ENCODE measurements at places on chromosomes 12 and 14. TPM values are rescaled to one million over a fixed set of nuclear protein-coding genes. Genes with fewer than 3 reads are reported as not detected.

DNA sequence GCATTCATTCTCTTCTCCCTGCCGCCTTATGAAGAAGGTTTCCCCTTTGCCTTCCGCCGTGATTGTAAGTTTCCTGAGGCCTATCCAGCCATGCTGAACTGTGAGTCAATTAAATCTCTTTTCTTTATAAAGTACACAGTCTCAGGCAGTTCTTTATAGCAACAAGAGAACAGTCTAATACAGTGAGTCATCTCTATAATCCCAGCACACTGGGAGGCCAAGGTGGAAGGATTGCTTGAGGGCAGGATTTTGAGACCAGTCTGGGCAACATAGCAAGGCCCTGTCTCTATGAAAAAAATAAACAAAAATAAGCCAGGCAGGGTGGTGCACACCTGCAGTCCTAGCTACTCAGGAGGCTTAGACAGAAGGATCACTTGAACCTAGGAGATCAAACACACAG lies 259.9 kb downstream of the CEP128 start:
- no peaks in the 10 kb centered on the region for H3K4me1 ChIP-seq
- no peak for DNase-seq
- H3K4me3 ChIP-seq, result no peak overlapping the region
- H3K27me3 ChIP-seq, result no peaks in the 10 kb centered on the region

Gene OR6C2
- total RNA-seq, result not detected

- no peak for DNase-seq
- peak overlapping the region; percentile 24 for H3K4me3 ChIP-seq
- peaks cover 10% of the 10 kb centered on the region for H3K4me1 ChIP-seq
- no peak overlapping the region for H3K27ac ChIP-seq
- no peaks in the 10 kb centered on the region for H3K36me3 ChIP-seq
Observed at GRCh38 chr14:76268047-76268431, 107.9 kb upstream of the ESRRB start.

DNA sequence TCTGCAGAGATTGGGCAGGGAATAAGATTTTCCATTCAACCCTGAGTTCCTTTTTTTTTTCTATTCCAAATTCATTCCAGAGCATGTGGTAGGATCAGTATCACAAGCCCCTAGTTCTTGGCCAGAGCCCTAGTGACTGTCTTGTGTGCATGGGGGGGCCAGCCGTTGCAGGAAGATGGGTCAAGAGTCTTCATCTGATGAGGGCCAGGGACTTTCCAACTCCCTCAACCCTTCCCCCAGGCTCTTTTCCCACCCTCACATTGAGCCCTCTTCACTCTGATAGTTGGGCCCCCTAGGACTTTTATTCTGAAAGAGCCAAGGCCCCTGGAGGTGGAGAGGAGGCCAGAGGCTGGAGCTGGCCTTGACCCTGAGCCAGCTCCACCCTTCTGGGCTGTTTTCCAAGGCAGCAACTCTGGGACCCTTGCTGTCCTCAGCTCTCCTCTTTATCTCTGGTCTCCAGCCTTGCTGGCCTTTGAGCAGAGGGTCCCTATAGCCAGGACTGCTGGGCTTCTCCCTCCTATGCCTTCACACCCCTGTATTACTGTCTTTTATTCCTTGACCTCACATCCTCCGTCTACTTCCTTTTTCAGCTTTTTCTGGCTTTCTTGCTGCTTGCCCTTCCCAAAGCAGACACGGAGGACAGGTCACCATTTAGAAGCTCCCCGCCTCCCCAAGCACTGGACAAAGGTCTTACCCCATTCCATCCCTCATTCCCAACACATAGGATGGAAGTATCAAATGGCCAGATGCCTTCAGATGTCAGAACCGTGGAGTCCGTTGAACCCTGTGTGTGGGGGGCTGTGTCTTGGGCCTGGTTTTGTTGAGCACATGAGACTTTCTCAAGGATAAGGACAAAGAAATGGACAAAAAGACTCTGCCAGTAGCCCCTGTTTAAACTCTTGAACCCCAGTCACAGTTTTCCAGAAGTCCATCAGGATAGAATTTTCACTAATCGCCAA lies 5.6 kb downstream of the RBP5 start:
- H3K27me3 ChIP-seq, result no peaks in the 10 kb centered on the region
- H3K27ac ChIP-seq, result no peak overlapping the region
- H3K4me3 ChIP-seq, result no peak overlapping the region
- no peaks in the 10 kb centered on the region for H3K36me3 ChIP-seq
- H3K4me1 ChIP-seq, result no peaks in the 10 kb centered on the region
- no peak for DNase-seq

- peaks cover 33% of the 10 kb centered on the region for H3K4me1 ChIP-seq
- H3K36me3 ChIP-seq, result peaks cover 2% of the 10 kb centered on the region
- peak overlapping the region; percentile 98 for H3K27ac ChIP-seq
- DNase-seq, result peak; percentile 77
Observed at GRCh38 chr12:96194971-96195844, 1.0 kb downstream of the ELK3 start.

Gene SLC4A8
- total RNA-seq, result 1.3 TPM

DNA sequence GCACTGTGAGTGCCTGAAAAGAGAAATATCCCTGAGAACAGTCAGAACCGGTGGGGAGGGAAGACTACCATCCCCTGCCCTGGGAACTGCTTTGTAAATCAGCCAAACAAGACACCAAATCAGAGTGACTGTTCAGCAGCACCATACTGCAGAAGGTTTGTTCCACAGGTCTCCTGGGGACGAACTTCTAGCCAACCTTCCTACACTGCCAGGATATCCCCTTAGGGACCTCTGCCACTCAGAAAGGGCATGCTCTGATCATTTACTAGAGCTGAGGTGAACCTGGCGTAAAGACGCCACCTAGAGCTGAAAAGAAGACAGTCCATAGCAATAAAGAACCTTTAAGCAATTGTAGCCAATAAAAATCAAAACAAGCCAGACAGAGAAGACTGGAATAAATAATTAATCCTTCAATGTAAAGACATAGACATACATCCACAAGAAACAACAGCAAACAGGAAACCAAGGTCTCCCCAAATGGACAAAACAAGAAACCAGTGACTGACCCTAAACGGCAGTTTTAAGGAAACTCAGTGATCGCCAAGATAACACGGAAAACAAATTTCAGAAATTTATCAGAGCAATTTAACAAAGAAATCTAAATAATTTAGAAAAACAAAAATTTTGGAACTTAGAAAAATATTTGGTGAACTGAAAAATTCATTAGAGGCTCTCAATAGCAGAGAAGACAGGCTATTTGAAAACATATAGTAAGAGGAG lies 228.1 kb upstream of the AMIGO2 start:
- DNase-seq, result no peak
- peak overlapping the region; percentile 33 for H3K27ac ChIP-seq
- no peaks in the 10 kb centered on the region for H3K36me3 ChIP-seq
- no peaks in the 10 kb centered on the region for H3K27me3 ChIP-seq
- H3K4me1 ChIP-seq, result peaks cover 12% of the 10 kb centered on the region

Gene PTPRB
- not detected for total RNA-seq

DNA sequence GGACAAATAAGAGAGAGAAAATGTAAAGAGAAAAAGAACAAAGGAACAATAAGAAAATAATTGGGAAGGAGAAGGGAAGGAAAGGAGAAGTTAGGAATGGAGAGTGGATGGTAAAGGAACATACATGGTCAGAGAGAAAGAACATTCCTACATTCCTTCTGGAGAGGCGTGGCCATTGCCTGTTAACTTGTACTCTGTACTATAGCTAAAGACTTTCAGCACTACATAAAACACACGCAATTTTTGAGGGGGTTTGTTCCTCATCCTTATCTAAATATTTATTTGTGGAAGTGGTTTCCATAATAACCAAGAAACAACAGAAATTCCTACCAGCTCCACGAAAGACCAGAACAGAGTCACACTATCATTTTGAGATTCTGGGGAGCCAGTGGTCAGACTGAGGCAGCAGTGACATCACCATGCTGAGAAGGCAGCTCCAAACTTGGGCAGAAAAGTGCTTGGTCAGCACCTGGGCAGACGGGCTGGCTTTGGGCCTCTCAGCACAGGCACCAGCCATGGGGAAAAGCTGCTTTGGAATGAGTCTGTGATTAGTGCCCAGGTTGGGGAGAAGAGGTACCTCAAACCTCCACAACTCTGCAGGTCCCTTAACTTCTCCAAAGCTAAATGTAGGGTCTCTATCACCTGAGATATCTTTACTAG lies 125.9 kb upstream of the NTF3 start:
- H3K27ac ChIP-seq, result no peak overlapping the region
- no peaks in the 10 kb centered on the region for H3K4me1 ChIP-seq
- DNase-seq, result no peak
- H3K4me3 ChIP-seq, result no peak overlapping the region
- no peaks in the 10 kb centered on the region for H3K36me3 ChIP-seq

Gene SSPN
- not detected for total RNA-seq

Gene INHBE
- total RNA-seq, result not detected

- no peak for DNase-seq
Observed at GRCh38 chr14:65098586-65098985, 3.7 kb downstream of the MAX start.

GRCh38 chr14:68741839-68742470 lies 50.9 kb downstream of the ZFP36L1 start:
- H3K27ac ChIP-seq, result no peak overlapping the region
- no peak for DNase-seq
- H3K4me3 ChIP-seq, result no peak overlapping the region
- no peaks in the 10 kb centered on the region for H3K36me3 ChIP-seq
- H3K27me3 ChIP-seq, result no peaks in the 10 kb centered on the region

GRCh38 chr12:49059299-49060171 lies 1.1 kb downstream of the KMT2D start:
- peak overlapping the region; percentile 49 for H3K27ac ChIP-seq
- H3K4me1 ChIP-seq, result peaks cover 63% of the 10 kb centered on the region
- no peaks in the 10 kb centered on the region for H3K27me3 ChIP-seq
- H3K4me3 ChIP-seq, result peak overlapping the region; percentile 96
- DNase-seq, result peak; percentile 9

Gene ANO2
- total RNA-seq, result not detected

DNA sequence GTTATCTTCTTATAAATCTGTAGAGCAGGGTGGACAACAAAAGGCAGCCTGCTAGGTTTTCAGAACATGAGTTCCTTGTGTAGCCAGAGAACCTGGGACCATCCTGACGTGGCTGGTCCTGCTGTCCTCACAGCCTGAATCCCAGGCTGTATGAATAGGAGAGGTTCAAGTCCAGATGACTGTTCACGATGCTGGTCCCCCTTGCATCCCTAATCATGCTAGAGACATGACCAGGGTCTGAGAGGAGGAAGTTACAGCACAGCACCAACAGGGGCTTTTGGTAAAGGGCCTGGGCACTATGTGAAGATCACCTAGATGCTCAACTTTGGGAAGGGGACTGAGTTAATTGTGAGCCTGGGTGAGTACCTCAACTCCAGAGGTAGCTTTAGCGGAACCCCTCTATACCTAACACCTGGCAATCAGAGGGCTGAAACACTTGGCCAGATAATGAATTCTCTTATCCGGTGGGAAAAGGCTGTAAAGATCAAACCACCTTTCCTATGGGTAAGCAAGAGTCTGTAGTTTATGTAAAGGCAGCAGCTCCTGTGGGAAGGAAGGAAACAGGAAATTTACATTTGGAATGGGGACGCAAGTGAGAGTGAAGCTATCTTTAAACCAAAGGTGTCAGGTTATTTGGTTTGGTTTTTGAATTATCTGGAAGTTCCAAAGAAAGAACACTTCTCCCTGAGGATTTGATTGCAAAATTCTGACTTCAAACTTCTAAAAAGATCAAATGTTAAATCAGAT lies 112.8 kb downstream of the DAD1 start:
- no peak for DNase-seq
- H3K4me3 ChIP-seq, result peak overlapping the region; percentile 16
- H3K36me3 ChIP-seq, result no peaks in the 10 kb centered on the region
- H3K4me1 ChIP-seq, result no peaks in the 10 kb centered on the region

Gene SLC22A17
- total RNA-seq, result 21.1 TPM

Gene ACVRL1
- total RNA-seq, result not detected

- H3K27ac ChIP-seq, result no peak overlapping the region
- H3K4me3 ChIP-seq, result peak overlapping the region; percentile 70
- peaks cover 3% of the 10 kb centered on the region for H3K36me3 ChIP-seq
- DNase-seq, result no peak
- peaks cover 51% of the 10 kb centered on the region for H3K4me1 ChIP-seq
Observed at GRCh38 chr12:56224954-56225353, 812 bp downstream of the NABP2 start.

DNA sequence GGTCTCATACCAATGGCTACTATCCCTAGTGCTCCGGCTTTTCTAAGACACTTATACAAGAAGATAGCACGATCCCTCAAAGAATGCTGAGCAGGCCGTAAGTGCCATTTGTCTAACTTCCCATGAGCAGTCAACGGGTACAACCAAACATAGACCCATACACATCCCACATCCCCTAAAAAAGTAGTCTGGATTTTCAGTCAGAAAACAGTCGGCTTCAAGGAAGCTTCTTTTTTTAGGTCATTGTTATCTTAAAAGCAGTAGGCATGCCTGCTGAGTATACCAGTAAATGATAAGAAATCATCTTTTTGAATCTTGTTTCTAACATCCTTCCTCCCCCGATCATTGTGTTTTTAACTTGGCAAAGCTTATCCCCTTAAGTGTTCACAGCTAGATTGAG lies 19.8 kb downstream of the OSBPL8 start:
- H3K27ac ChIP-seq, result no peak overlapping the region
- no peak for DNase-seq
- no peaks in the 10 kb centered on the region for H3K27me3 ChIP-seq
- no peak overlapping the region for H3K4me3 ChIP-seq

Gene CPNE6
- total RNA-seq, result not detected

Gene TMEM121
- total RNA-seq, result 1.6 TPM

- no peak for DNase-seq
- no peak overlapping the region for H3K27ac ChIP-seq
- H3K36me3 ChIP-seq, result no peaks in the 10 kb centered on the region
- no peaks in the 10 kb centered on the region for H3K27me3 ChIP-seq
- H3K4me3 ChIP-seq, result no peak overlapping the region
Observed at GRCh38 chr12:104985206-104985605, 910 bp upstream of the NOPCHAP1 start.

DNA sequence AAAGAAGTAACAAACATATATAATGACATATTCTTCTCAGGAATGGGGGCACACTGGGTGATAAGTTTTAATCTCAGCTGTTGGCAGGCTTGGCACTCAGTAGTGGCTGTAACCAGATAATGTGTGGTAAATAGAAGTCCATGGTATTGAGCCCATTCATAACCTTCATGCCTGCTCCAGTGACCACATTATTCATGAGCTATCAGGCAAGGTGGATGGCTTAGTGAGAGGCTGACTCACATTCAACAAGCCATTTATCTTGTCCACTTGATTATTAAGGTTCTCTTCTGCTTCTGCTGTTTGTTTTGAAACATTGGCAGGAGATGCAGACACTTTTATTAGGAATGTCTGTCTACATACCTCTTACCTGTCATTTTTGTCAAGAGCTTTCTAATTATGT lies 950.4 kb upstream of the LRFN5 start:
- no peaks in the 10 kb centered on the region for H3K36me3 ChIP-seq
- H3K4me1 ChIP-seq, result no peaks in the 10 kb centered on the region
- H3K4me3 ChIP-seq, result no peak overlapping the region
- H3K27me3 ChIP-seq, result no peaks in the 10 kb centered on the region
- no peak overlapping the region for H3K27ac ChIP-seq

Gene HOXC12
- total RNA-seq, result not detected

DNA sequence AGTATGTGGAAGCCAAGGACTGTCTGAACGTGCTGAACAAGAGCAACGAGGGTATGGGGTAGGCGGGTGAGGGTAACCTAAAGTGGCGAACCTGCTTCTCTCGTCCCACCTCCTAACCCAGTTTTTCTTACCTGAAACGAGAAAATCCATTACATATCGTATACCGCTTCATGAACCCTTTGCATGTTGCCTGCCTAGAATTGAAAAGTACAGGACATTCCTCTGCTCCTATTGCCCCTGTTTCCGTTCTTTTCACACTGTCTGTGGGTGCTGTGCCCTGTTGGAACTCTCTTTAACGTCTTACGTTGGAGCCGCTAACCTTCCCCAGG lies 513 bp downstream of the PFDN5 start:
- peak overlapping the region; percentile 71 for H3K27ac ChIP-seq
- no peak for DNase-seq
- peak overlapping the region; percentile 69 for H3K4me3 ChIP-seq
- H3K4me1 ChIP-seq, result peaks cover 44% of the 10 kb centered on the region

Gene PIANP
- total RNA-seq, result 0.99 TPM

Gene GRIP1
- 5.4 TPM for total RNA-seq

All from CD4-positive, alpha-beta T cell (primary cell).